ENCODE measurements at places on chromosomes 12 and 14.

DNA sequence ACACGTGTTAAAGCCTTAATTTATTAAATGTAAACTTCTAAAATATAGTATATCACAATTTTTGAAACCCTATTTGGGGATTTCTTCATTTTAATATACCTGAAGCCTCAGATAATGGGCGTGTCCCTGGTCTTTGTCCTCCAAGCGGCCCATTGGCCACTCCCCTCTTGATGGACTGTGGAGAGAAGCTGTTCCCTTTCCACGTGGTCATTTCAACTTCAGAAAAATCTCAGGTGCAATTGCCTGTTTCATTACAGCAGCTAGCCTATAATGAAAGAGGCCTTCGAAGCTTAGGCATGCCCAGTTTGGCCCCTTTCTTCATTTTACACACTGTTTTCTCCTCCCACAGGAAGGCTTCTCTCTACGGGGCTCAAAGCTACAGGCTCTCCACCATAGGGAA, 131.4 kb upstream of the ARHGAP5 start:
- DNase-seq, result no peak

- no peak for DNase-seq
These were observed 64.7 kb downstream of the TMEM121 start for GRCh38 chr14:105591052-105591451.

DNA sequence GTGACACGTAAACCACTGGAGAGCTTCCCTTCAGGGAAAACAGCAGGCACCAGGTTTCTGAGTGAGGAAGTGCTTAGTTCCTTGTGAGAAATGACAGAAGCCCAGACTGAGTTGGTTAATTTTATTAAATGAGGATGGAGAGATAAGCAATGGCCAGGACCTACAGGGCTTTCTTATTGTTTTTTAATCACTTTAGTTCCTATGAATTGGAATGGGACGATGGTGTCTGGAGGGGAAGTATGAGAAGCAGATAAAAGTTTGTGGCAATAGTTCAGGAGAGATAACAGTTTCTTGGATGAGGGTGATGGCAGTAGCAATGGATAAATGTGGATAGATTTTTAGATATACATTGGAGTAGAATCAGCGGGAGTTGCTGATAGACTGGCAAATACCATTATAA, 86.5 kb upstream of the PTPRR start:
- DNase-seq, result no peak

DNA sequence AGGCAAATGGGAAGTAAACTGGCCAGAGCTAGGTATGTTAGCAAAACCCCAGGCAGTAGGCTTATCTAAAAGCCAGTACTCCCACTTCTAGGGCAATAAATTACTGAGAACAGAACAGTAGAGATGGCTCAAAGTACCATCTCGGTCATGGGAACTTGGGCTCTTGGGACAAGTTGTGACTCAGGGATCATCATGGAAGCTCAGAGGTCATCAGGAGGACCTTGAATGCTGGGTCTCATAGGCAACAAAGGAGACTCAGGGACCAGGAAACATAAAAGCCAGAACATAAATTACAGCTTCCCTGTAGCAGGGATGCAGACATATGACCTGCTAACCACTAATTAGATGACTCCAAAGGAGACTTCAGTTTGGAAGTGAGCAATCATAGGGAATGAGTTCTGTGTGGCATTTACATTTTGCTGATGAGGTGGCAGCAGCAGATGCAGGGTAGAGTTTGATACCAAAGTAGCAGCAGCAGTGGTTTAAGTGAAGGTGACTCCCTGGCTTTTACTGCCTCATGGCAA, 97.6 kb upstream of the SCAF11 start:
- no peak for DNase-seq

- DNase-seq, result no peak
These were observed 231.2 kb downstream of the CHST11 start for GRCh38 chr12:104687823-104688573.

GRCh38 chr14:20626274-20626673, 15.2 kb downstream of the OR6S1 start:
- no peak for DNase-seq

GRCh38 chr12:48021485-48022179, 17.4 kb upstream of the COL2A1 start:
- no peak for DNase-seq

Measured in hematopoietic multipotent progenitor cell treated with erythropoietin and hydrocortisone succinate and interleukin-3 and kit ligand, for 15 days (in vitro differentiated cells).